ENCODE measurements at places on chromosomes 2 and 18.

- no peaks in the 10 kb centered on the region for H3K36me3 ChIP-seq
- H3K27ac ChIP-seq = no peak overlapping the region
- H3K4me3 ChIP-seq = no peak overlapping the region
- no peaks in the 10 kb centered on the region for H3K27me3 ChIP-seq
- DNase-seq = no peak
Measured at GRCh38 chr2:48733067-48733503, 22.4 kb downstream of the LHCGR start.

- peaks cover 8% of the 10 kb centered on the region for H3K27me3 ChIP-seq
- no peak overlapping the region for H3K4me3 ChIP-seq
- no peaks in the 10 kb centered on the region for H3K4me1 ChIP-seq
- no peak for DNase-seq
- no peak overlapping the region for H3K27ac ChIP-seq
- H3K36me3 ChIP-seq = no peaks in the 10 kb centered on the region
Measured at GRCh38 chr18:35379421-35379820, 2.3 kb upstream of the ZNF396 start.

- peak; percentile 62 for DNase-seq
- no peaks in the 10 kb centered on the region for H3K27me3 ChIP-seq
- H3K4me3 ChIP-seq = no peak overlapping the region
Measured at GRCh38 chr2:53877556-53877955, 17.8 kb upstream of the GPR75 start.

- peaks cover 7% of the 10 kb centered on the region for H3K27me3 ChIP-seq
- H3K36me3 ChIP-seq = no peaks in the 10 kb centered on the region
- peaks cover 14% of the 10 kb centered on the region for H3K4me1 ChIP-seq
- no peak overlapping the region for H3K4me3 ChIP-seq
- H3K27ac ChIP-seq = peak overlapping the region; percentile 34
Measured at GRCh38 chr2:240986787-240987411, 11.5 kb upstream of the SNED1 start.

- DNase-seq = peak; percentile 70
- no peaks in the 10 kb centered on the region for H3K36me3 ChIP-seq
- no peak overlapping the region for H3K4me3 ChIP-seq
- H3K27ac ChIP-seq = peak overlapping the region; percentile 36
- H3K27me3 ChIP-seq = peaks cover 4% of the 10 kb centered on the region
- H3K4me1 ChIP-seq = peaks cover 14% of the 10 kb centered on the region
Measured at GRCh38 chr2:9752441-9753275, 90.6 kb upstream of the TAF1B start.

DNA sequence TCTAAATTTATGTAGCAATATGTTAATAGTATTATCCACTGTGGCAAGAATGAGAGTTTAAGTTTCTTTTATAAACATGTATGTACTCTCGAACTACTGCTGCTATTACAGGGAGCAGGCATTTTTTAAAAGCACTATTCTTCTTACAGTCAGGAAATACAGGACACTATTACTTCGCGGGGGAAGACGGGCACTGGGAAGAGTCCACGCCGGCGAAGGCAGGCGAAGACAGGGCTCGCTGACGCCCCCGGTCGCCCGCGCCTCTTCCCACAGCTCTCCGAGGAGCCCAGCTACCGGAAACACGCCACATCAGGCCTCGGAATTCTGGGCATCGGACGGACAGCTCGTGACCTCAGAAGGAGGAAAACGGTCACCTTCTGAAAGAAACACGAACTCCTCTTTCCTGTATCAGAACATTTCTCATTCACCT is 90.2 kb downstream of the FAM161A start:
- H3K27ac ChIP-seq = peak overlapping the region; percentile 89
- H3K4me1 ChIP-seq = 0 out of 2 replicates have a peak, but pooled peaks cover 2% of the 10 kb centered on the region
- peak overlapping the region; percentile 50 for H3K4me3 ChIP-seq

GRCh38 chr2:223541546-223541945 is 60.6 kb downstream of the SCG2 start:
- no peak overlapping the region for H3K4me3 ChIP-seq
- H3K27me3 ChIP-seq = no peaks in the 10 kb centered on the region
- H3K4me1 ChIP-seq = peaks cover 8% of the 10 kb centered on the region
- no peaks in the 10 kb centered on the region for H3K36me3 ChIP-seq
- no peak overlapping the region for H3K27ac ChIP-seq

DNA sequence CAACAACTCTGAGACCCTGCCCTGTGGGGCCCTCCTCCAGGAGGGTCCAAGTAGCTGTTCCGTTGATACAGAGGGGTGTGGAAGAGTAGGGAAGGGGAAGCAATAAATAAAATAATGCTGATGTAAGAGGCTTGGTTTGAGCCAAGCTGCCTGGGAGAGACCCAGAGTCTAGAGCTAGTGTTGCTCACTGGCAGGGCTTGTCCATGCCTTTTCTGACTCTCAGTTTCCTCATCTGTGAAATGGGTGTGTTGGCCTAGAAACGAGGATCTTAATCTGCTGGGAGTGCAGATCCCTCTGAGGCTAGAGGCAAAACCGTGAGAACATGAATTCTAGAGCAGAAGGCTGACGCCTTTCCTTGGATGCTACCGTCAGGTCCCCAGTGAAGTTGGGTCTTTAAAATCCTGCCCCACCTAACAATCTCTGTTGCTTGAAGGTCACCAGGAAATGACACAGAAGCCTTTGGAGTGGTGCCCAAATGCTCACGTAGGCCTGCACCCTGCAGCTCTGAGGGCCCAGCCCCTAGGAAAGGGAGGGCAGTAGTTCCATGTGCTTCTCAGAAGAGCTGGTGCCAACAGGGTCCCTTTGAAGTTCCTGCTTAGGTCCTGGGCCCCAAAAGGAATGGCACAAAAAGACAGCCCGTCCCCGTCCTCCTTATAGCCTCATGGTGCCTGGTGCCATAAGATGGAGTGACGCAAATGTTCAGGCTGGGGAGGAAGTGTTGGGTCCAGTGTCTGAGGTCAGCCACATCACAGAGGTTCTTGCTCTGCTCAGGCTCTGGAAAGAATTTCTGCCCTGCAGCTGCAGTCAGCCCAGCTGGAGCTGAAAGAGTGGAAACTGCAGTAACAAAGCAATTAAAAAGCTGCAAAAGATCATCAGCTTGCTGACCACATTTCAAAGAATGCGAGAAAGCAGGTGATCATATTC is 73.2 kb upstream of the SMAD2 start:
- H3K27me3 ChIP-seq = peaks cover 12% of the 10 kb centered on the region
- no peaks in the 10 kb centered on the region for H3K36me3 ChIP-seq
- DNase-seq = no peak
- no peaks in the 10 kb centered on the region for H3K4me1 ChIP-seq
- H3K4me3 ChIP-seq = no peak overlapping the region
- H3K27ac ChIP-seq = no peak overlapping the region

DNA sequence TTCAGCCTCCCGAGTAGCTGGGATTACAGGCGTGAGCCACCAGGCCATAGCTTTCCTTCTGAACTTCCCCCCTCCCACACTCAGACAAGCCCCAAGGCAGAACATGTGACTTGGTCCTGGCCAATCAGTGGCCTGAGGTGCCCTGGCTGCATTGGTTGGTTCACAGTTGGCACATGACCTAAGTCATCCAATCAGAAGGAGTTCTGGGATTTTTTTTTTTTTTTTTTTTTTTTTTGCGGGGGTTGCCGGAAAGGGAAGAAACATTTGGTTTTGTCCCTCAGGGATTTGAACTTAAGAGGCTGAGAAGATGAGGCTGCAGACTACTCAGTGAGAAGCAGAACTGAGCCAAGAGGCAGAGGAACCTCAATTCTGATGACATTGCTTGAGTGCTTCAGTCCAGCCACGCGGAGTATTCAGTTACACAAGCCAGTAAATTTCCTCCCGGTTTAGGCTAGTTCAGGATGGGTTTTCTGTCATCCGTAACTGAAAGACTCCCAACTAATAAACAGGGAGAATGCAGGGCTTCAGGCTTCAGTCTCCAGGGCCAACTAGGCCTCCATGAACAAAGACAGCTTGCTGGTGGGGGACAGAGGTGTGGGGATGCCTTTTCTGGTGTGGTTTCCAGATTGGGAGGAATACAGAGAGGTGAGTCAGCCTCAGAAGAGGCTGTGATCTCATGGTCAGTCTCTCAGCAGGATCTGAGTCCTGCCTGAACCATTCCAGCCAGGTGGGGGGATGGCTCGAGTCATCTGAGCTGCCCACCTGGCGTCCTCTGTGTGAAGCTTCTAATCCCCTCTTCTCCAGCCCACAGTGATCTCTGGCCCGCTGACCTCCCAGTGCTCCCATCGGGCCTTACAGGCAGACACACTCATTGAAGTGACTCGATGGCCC is 9.2 kb downstream of the PTMA start:
- no peak overlapping the region for H3K27ac ChIP-seq
- peak; percentile 76 for DNase-seq
- H3K36me3 ChIP-seq = peaks cover 7% of the 10 kb centered on the region
- peaks cover 18% of the 10 kb centered on the region for H3K4me1 ChIP-seq
- no peaks in the 10 kb centered on the region for H3K27me3 ChIP-seq

DNA sequence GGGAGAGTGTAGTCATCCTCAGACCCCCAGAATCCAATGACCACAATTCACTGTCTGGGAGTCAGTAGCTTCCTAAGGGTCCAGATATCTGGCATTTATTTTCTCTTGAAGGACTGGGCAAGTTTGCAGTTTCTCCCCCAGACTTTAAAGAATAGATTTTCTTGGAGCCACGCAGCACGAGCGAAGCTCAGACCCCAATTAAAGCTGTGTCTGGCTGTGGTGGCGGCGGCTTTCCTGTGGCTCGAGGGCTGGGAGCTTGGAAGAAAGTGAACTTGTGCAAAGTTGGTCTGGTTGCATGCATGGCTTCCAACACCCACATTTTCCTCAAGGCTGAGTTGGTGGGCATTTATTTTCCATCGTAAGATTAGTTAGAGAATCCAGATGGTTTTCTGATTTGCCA is 105.0 kb downstream of the ACKR3 start:
- H3K4me3 ChIP-seq = no peak overlapping the region
- peaks cover 18% of the 10 kb centered on the region for H3K27me3 ChIP-seq
- no peak overlapping the region for H3K27ac ChIP-seq
- H3K4me1 ChIP-seq = no peaks in the 10 kb centered on the region

DNA sequence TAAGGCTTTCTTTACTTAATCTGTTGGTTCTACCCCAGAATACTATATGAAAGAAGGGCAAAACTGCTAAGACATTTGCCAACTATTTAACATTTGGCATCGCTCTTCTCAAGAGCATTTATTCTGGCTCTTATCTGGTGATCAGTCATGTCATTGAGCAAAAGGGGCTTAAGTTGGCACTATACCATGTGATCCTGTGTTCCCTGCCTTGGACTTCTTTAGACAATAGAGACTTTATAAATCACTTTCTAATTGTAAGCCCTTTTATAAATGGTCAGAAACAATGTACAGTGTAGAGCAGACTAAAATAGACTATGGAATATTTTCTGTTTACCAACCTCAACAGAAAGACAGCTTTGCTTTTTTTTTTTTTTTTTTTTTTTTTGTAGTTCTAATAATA is 52.1 kb downstream of the GTF3C3 start:
- H3K4me3 ChIP-seq = no peak overlapping the region
- H3K36me3 ChIP-seq = no peaks in the 10 kb centered on the region
- H3K4me1 ChIP-seq = no peaks in the 10 kb centered on the region
- DNase-seq = no peak
- H3K27me3 ChIP-seq = no peaks in the 10 kb centered on the region
- H3K27ac ChIP-seq = no peak overlapping the region

GRCh38 chr2:13651684-13652131 is 935.0 kb downstream of the TRIB2 start:
- no peak for DNase-seq
- no peaks in the 10 kb centered on the region for H3K27me3 ChIP-seq
- H3K4me1 ChIP-seq = no peaks in the 10 kb centered on the region
- H3K36me3 ChIP-seq = no peaks in the 10 kb centered on the region

DNA sequence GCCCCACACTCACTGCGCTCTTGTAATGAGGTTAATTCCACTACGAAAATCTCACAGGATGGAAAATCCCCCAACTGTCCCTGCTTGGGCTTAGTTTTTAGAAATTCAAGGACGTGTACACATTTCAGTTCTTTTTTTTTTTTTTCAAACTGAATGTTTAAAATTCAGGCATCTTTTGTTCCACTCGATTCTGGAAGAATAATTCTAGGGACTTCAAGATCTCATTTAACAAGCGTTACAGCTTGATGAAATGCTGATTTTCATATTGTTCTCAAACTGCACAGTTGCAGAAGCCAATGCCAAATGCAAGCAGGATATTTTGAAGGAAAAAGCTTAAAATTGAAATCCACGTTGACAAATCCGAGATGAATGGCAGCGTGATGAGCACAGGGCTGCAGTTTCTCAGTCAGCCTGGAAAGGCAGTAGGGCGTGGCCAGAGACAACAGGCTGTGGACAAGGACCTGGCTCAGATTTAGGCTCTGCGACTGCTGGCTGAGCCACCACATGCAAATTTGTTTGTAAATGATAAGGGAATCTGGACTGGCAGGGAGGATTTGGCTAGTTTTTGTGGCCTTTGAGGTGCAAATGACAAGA is 128.1 kb upstream of the MYCN start:
- H3K4me1 ChIP-seq = no peaks in the 10 kb centered on the region
- H3K36me3 ChIP-seq = no peaks in the 10 kb centered on the region
- DNase-seq = no peak
- no peak overlapping the region for H3K4me3 ChIP-seq
- no peak overlapping the region for H3K27ac ChIP-seq

GRCh38 chr2:234027641-234028040 is 22.9 kb upstream of the SPP2 start:
- H3K27me3 ChIP-seq = no peaks in the 10 kb centered on the region
- H3K27ac ChIP-seq = no peak overlapping the region
- H3K4me1 ChIP-seq = peaks cover 8% of the 10 kb centered on the region
- no peak for DNase-seq

DNA sequence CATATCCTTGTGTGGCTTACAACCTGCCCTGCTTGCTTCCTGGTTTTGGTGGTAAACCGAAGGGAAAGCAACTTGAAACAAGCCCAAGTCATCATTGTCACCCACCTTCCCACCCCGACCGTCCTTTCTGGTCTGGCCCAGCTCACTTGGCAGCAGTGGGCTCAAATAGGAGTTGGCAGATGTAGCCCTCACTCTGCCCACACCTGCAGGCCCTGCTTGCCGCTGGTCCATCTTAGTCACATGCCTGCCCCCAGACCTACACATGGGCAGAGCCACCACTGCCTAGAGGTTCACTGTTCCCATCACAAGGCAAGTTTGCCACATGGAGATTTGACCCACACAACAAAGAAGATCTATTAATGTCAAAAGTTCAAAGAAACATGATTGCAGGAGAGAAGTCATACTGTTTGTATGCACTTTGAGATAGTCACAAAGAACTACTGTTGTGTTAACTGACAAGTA is 9.3 kb downstream of the EIPR1 start:
- H3K4me3 ChIP-seq = no peak overlapping the region
- H3K27ac ChIP-seq = no peak overlapping the region
- DNase-seq = no peak
- no peaks in the 10 kb centered on the region for H3K4me1 ChIP-seq
- H3K27me3 ChIP-seq = no peaks in the 10 kb centered on the region

GRCh38 chr18:62388855-62389760 is 64.0 kb downstream of the TNFRSF11A start:
- DNase-seq = no peak
- peaks cover 16% of the 10 kb centered on the region for H3K27me3 ChIP-seq
- no peak overlapping the region for H3K4me3 ChIP-seq

- H3K4me1 ChIP-seq = peaks cover 5% of the 10 kb centered on the region
- H3K36me3 ChIP-seq = no peaks in the 10 kb centered on the region
- H3K27me3 ChIP-seq = no peaks in the 10 kb centered on the region
- DNase-seq = no peak
Measured at GRCh38 chr2:31397094-31397493, 17.4 kb downstream of the XDH start.

Data from IMR-90 (cell line).